ENCODE measurements at places on chromosomes 5 and 9.
A peak's percentile ranks its signal among the peaks of the same experiment; 100 is the strongest.

DNA sequence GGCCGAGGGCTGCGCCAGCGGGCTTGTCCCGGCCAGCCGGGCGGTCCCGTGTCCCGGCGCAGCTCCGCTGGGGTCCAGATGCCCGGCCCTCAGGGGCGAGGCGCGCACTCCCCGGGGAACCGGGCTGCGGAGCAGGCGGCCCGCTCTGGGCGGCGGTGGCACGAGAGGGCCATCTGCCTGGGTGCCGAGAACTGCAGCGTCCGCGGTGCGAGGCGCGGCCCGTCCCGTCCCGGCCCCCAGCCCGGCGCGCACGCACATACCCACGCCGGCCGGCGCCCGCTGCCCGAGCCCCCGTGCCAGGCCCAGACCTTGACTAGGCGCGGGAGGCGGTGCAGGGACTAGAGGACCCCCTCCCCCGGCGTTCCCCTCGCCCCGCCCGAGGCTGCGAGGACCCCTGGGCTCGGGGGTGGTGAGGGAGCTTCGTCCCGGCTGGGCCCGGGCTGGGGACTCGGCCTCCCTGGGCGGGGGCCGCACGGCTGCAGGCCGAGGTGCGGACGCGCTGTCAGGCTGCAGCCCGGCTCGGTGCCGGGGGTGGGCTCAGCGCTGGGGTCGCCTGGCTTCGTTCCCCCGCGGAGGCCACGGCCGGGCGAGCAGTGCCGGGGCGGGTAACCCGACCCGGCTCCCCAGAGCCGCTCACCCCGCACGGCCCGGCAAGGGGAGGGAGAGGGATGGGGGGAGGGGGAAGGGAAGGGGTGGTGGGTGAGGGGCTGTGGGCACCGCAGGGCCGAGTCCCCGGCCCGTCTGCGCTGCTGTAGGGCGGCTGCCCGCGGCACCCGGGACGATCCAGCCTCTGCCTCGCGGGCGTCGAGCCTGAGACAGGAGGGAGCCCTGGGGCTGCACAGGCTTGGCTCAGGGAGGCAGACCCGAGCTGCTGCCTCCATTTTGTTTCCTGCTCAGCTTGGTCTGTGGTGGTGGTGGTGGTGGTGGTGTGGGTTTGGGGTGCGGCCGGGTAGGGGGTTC, 1.2 kb upstream of the NSD1 start:
- DNase-seq, result peak; percentile 92

DNA sequence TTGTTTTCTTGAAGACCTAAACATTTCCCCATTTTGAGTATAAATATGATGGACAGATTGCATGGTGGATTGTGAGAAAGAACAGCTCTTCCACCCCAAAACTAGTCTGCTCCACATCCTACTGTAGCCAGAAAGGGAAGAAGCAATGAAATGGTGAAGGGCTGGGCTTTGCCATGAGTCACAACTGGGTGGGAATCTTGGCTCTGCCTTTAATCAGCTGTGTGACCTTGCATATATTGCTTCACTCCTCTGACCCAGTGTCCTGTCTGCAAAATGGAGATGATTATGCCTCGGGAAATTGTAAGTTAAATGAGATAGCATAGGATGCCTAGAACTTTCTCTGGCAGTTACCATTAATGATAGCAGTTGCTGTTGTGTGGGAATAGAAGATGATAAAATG, 101.9 kb downstream of the PDE8B start:
- DNase-seq, result no peak

- no peak for DNase-seq
These were observed 61.3 kb upstream of the TYRP1 start for GRCh38 chr9:12631866-12632265.

- DNase-seq, result no peak
These were observed 291.8 kb downstream of the SLIT3 start for GRCh38 chr5:169009123-169009522.

DNA sequence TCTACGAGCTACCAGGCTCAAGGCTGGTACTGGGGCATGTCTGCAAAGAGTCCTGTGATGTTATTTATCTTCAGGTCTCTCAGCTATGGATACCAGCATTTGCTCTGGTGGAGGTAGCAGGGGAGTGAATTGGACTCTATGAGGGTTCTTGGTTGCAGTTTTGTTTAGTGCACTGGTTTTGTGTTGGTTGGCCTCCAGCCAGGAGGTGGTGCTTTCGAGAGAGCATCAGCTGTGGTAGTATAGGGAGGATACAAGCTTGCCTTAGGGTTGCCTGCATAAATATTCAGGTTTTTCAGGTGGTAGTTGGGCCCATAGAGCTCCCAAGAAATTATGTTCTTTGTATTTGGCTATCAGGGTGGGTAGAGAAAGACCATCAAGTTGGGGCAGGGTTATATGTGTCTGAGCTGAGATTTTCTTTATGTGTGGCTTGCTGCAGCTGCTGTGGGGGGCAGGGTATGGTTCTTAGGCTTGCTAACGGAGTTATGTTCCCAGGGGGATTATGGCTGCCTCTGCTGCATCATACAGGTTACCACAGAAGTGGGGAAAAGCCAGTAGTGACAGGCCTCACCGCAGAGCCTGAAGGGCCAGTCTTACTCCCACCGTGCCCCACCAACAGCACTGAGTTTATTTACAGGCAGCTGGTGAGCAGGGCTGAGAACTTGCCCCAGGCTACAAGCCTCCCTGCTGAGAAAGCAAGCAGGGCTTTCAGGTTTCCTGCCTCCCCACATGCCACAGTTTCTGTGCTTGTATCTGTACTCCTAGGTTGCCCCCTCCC, 9.7 kb upstream of the RIOK2 start:
- no peak for DNase-seq

GRCh38 chr9:129407905-129408452, 212.9 kb downstream of the C9orf50 start:
- no peak for DNase-seq

GRCh38 chr5:177077335-177077734, 9.4 kb upstream of the FGFR4 start:
- no peak for DNase-seq

DNA sequence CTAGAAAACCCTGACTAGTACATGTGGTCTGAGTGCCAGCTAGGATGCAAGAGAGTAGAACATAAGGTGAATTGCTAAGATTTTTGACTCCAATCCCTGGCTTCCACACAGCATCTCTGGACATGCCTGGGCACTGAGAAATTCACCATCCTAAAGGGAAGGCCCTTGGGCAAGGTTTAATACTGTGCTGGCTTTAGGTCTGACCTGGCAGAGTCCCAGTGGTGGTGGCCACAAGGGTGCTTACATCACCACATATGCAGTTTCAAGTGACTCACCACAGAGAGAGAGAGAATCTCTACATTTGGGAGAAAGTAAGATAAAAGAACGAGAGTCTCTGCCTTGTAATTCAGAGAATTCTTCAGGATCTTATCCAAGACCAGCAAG, 661.6 kb upstream of the C9orf72 start:
- DNase-seq, result no peak

- DNase-seq, result no peak
These were observed 152.5 kb downstream of the CDH10 start for GRCh38 chr5:24492229-24492628.

- no peak for DNase-seq
These were observed 78.0 kb upstream of the TGFBR1 start for GRCh38 chr9:99026956-99027298.

GRCh38 chr5:140549237-140550144, 2.0 kb downstream of the EIF4EBP3 start:
- no peak for DNase-seq

- peak; percentile 32 for DNase-seq
These were observed 1.5 kb downstream of the RASGRF2 start for GRCh38 chr5:80961376-80962281.

GRCh38 chr5:129836321-129836720, 67.9 kb upstream of the CHSY3 start:
- DNase-seq, result no peak

- no peak for DNase-seq
These were observed 90.3 kb upstream of the ACO1 start for GRCh38 chr9:32294106-32294505.

- DNase-seq, result no peak
These were observed 95.8 kb upstream of the ANKRD55 start for GRCh38 chr5:56328753-56329560.

- DNase-seq, result no peak
These were observed 61.4 kb upstream of the MRPS30 start for GRCh38 chr5:44747396-44747795.

DNA sequence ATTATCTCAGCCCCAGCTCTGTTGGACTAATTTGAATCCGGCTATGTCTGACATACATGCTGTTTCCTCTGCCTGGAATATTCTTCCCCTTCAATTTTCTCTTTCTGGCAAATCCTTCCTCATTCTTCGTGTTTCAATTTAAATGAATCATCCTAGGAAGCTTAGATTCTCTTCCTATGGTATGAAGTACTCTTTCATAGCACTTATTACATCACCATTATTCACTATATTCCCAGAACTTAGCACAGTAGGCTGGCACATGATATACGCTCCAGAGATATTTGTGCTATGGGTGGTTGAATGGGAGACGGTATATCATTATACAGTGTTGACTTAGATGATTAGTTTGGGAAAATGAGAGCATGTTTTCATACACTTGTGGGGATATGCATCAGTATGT, 91.0 kb upstream of the JAK2 start:
- DNase-seq, result no peak

DNA sequence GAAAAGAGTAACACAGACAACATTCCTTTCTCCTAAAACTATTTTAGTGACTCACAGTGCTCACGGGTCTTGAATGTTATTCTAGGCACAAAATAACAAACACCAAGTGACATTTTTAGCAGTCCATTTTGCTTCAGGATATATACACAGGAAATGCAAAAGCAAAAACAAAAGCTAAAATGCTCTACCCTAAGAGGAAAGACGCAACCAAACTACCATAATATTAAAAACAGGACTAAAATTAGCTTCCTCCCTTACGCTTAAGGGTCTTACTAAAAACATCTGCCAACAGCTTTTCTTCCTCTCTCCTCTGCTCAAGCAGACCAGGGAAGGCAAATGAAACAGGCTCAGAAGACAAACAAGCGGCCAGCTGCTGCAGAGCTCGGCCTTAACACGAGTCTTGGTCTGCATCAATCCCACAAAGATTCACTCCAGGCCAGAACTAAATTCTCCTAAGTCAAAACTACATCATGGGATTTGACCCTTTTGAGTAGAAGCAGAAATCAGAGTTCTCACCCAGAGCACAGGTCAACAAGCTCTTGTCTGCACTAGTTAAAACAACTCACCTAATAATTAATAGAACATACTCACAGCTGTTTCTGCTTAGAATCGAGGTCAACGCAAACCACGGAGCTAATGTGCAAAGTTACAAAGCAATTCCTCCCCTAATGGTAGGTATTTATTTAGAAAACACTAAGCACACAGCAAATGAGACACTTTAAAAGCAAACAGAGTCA, 62.3 kb downstream of the RAPGEF1 start:
- peak; percentile 52 for DNase-seq

DNA sequence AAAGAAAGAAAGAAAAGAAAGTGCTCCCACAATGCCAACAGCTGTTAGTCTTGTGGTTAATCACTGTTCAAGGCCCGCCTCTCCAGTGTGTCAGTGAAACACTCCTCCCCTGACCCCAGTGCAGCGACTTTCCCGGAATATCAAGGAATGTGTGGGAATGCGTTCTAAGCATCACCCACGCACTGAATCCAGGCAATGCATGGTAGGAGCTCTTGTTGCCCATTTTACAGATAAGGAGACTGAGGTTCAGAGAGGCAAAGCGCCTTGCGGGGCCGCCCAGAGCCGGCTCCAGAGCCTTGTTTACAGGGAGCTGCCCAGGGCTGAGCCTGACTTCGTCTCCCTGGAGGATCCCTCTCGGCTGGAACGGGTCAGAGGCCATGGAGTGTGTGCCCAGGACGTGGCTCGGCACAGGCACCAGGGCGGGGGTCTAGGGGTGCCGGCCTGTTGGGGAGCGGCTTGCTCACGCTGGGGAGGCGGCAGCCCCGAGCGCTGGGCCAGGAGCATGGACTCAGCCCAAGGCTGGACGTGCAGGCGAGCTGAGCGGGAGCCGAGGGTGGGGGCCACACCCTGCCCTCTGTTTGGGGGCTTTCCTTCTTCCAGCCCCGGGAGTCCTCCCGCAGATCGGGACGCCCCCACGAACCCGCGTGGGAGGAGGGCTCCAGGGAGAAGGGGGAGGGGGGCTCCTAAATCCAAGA, 823 bp downstream of the ST6GALNAC6 start:
- peak; percentile 73 for DNase-seq

DNA sequence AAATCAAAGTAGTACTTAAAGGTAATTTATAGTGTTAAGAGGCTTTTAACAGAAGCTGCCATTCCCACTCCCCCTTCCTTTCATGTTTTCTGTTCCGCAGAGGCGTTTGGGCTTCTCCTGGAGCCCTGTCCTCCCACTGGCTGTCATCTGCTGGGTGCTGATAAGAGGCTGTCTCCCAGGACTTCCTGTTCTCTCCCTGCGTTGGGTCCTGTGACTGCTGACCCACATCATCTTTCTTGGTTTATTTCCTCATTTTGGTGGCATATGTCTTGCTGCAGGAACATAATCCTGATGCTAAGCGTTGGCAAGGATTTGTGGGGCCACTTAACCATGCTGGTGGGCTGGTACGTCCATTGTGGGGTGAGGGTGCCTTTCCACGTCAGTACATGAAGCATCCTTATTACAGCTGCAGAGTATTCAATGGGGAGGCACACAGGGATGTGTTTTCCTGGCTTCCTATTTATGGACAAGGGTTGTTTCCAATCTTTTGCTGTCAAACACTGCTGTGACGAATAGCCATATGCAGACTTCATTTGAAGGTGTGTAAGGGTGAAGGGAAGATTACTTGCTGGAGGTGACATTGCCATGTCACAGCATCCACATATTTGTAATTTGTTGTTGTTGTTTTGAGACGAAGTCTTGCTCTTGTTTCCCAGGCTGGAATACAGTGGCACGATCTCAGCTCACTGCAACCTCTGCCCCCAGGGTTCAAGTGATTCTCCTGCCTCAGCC, 22.3 kb upstream of the RNF130 start:
- DNase-seq, result no peak

DNA sequence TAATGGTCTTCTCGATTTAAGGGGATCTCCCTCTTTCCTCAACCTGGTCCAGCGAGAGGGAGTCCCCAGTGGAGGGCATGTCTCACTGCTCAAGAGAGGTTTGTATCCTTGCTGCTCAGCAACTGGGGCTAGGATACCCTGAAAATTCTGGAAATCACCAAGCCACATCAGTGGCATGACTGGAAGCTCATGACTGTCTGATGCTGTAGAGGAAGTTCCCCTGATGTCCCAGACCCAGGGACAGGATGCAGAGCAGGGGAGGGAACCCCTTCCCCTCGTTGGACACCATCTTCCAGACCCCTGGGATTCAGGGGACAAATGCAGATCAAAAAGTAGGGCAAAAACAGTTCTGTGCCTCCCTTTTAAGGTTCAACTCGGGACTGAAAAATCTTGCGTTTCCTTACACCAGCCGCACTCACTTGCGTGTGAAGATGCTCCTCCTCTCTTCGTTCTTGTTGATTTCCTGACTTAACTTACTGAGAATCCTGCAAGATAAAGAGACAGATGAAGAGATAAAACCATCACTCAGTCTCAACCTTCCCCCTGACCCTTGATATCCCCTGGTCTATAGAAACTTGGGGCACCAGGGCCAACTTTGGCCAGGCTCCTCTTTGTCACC, 22.1 kb downstream of the LCP2 start:
- no peak for DNase-seq
